ENCODE measurements at places on chromosomes 5 and 9.

- DNase-seq: no peak
Measured at GRCh38 chr5:171226096-171226754, 82.8 kb upstream of the TLX3 start.

GRCh38 chr5:44632344-44632743, 176.4 kb upstream of the MRPS30 start:
- no peak for DNase-seq

- DNase-seq: no peak
Measured at GRCh38 chr5:135866016-135866415, 29.6 kb downstream of the IL9 start.

GRCh38 chr9:35649431-35650340, 1.0 kb downstream of the SIT1 start:
- no peak for DNase-seq

DNA sequence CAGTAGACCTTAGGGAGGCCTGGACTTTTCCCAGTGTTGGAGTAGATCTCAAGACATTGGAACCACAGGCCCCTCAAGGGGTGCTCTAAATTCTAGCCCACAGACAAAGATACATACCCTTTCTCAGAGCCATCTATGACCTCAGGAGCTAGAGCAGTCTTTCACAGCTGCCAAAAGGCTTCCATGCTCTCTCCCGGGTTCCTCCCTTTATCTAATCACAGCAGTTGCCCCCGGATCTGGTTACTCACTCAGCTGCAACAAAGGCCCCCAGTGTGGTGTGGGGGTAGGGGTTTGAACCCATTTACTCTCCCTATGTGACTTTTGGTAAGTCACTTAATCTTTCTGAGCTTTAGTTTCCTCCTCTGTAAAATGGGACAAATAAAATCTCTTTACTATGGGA, 27.0 kb downstream of the POU4F3 start:
- DNase-seq: no peak

DNA sequence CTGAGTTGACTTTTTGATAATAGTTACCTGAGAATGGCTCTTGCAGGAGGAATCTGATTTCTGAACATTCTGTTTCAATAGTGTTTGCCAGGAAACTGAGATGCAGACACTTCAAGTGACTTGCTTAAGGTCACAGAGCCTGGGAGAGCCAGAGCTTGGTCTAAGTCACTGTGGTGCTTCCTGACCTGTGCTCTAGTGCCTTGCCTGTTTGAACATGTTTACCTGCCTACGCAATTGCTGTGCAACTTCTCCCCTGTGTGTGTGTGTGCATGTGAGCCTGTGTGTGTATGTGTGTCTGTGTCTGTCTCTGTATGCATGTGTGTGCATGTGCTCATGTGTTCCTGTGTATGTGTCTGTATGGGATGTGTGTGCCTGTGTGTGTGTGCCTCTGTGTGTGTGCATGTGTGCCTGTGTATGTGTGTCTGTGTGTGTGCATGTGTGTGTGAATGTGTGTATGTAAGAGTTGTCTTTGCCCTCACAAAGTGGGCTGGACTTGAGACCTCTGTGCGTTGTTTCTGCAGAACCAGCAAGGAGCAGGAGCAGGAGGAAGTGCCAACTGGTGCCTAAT, 185.8 kb downstream of the GADD45G start:
- no peak for DNase-seq

- no peak for DNase-seq
Measured at GRCh38 chr9:127505396-127506116, 54.2 kb downstream of the LRSAM1 start.

DNA sequence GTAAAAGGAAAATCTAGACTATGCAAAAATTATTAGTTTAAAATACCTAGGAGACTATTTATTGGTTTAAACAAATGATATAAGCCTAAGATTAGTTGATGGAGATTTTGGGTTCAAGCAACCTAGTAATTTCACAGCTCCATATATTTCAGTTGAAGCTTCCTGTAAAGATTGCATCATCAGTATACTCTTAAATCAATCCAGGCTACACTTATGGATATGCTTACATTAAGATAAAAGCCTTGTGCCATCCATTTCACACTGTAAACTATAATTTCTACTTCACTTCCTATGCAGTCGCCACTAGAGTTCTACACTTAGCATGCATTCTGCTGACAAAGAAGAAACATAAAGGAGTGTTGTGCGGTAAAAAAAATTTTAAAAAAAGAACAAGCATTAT, 7.3 kb upstream of the LIX1 start:
- DNase-seq: no peak
